ENCODE measurements at places on chromosomes 7 and 10.

- DNase-seq, result no peak
Measured at GRCh38 chr10:61021926-61022325, 77.9 kb upstream of the RHOBTB1 start.

- DNase-seq, result no peak
Measured at GRCh38 chr10:66176772-66177171, 749.1 kb upstream of the LRRTM3 start.

DNA sequence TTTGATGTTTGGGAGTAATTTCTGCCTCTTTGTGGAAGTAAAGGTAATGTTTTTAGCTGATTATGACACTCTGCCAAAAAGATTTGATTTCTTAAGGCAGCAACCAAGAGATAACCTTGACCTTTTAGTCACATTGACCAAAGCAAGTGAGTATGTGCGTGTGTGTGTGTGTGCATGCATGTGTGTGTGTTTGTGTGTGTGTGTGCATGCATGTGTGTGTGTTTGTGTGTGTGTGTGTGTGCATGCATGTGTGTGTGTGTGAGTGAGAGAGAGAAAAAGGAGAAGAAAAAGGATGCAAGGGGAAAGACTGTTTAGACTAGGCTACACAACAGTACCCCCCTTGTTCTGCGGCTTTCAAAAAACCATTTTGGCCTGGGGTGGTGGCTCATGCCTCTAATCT lies 88.1 kb upstream of the NPVF start:
- DNase-seq, result no peak

- DNase-seq, result no peak
Measured at GRCh38 chr10:14383266-14383665, 52.5 kb upstream of the FRMD4A start.

Measured in CD4-positive, alpha-beta T cell treated with Interleukin-6 for 4 hours (primary cell).